Kidney capillary endothelial cell (primary cell): ENCODE measurements at places on chromosomes 12 and 14.

DNA sequence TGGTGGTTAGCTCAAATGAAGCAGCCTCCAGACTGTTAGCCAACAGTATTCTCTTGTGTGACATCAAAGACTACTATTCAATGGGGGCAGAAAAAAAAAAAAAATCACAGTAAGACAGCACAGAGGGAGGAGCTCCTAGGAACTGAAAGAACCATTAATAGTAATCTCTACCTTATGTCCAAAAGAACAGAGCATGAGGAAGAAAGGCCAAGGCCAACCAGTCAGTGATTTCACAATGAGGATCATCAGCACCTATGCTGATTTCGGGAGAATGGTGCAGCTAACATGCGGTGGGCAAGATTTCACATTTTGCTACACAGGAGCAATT is 66.3 kb upstream of the SOX5 start:
- no peak for DNase-seq

DNA sequence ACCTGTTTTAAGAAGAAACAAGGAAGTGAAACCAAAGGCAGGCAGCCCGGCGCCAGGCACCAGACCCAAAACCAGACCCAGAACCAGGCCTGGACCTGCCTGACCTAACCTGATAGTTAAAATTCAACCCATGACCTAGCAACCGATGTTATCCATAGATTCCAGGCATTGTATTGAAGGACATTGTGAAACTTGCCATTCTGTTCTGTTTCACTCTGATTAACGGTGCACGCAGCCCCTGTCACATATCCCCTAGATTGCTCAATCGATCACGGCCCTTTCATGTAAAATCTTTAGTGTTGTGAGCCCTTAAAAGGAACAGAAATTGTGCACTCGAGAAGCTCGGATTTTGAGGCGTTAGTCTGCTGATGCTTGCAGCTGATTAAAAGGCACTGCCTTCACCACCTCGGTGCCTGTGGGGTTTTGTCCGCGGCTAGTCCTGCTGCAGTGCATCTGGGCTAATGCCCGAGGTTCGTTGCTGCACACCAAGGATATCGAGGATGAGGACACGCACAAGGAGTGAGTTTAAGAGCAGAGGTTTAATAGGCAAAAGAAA is 262.5 kb upstream of the TMEM132C start:
- no peak for DNase-seq

DNA sequence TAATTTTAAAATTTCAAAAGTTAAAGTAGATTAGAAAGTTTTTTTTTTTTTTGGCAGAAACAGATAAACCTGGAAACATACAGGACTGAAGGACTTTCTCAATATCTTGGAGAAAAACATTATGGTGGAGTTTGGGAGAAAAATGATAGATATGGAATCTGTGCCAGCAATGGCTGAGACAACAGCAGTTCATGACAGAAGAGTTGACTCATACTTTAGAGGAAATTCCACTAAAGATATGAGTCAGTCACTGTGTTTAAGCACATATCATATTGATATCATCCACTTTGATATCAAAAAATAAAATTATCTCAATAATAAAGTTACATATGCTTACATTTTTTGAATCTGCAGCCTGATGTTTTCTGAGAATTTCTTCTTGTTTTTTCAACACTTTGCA is 193.9 kb upstream of the OR4E1 start:
- DNase-seq: peak; percentile 77

DNA sequence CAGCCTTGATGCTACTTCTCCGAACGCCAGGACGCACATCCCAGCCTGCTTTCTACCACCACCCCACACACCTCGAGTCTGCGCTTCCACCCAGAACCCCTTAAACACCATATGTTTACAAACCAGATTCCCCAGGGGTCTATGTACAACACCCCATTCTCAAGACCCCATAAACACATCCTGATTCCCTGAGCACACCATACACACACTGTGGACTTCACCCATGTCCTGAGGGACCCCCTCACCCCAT is 733 bp downstream of the TTC7B start:
- DNase-seq: no peak

DNA sequence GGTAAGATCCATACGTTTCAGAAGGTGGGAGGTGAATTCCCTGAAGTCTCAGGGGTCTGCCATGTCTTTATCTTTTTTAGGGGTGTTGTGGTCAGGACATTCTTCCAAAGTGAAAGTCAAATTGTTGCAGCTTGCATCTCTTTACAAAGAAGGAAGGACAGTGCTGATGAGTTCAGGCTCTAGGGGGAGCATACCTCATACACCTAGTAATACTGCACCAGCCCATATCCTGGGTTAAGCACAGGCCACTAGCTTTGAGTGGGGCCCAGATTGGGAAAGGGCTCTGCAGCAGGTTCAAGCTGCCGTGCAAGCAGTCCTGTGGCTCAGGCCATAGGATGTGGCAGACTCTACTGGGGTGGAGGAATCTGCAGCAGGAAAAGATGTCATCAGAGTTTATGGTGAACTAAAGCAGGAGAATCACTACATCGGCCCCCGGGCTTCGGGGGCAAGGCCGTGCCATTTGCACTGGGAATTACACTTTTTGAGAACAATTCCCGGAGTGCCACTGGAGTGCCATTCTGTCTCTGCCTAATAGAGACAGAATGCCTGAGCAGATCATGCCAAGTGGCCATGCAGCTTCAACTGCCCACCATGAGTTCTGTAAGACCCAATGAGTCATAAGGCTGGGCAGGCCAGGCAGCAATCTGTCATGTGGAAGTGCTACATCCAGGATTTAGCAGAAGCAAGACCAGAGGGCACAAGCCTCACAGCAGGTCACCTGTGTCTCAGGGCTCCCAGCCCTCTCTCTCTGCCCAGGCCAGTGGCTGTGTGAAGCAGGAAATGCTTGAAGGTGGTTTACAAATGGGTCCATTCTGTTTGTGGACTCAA is 32.3 kb downstream of the DIO3 start:
- no peak for DNase-seq

- no peak for DNase-seq
Observed at GRCh38 chr12:50707396-50707795, 56.5 kb upstream of the ATF1 start.

DNA sequence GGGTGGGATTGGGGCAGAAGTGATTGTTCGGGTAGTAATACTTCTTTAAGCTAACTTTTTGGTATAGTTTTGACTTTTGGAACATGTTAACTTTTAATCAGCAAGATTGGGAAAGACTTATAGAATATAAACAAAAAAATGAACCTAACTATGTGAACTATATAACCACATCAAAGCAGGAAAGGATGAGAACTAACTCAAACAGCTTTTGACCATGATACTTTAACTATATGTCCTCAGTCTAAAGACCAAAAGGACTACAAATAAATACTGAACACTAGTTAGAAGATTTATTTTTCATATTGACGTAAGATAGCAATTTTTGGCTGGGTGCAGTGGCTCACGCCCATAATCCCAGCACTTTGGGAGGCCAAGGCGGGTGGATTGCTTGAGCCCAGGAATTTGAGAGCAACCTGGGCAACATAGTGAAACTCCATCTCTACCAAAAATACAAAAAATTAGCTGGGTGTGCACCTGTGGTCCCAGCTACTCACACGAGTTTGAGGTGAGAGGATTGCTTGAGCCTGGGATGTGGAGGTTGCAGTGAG is 108.5 kb upstream of the ATF1 start:
- no peak for DNase-seq

DNA sequence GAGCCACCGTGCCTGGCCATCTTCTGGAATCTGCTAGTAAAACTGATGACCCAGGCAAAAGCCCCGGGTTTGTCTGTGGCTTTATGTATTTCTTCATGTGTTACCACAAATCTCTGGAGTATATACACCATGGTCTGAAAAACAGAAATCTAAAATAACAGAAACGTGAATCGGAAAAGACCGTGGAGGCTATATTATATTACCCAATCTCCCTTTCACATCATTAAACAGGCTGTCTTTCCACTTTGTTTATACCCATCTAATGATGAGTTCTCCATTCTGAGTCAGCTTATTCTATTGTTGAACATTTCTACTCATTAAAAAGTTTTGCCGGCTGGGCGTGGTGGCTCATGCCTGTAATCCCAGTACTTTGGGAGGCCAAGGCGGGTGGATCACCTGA is 9.5 kb upstream of the AJUBA start:
- no peak for DNase-seq

DNA sequence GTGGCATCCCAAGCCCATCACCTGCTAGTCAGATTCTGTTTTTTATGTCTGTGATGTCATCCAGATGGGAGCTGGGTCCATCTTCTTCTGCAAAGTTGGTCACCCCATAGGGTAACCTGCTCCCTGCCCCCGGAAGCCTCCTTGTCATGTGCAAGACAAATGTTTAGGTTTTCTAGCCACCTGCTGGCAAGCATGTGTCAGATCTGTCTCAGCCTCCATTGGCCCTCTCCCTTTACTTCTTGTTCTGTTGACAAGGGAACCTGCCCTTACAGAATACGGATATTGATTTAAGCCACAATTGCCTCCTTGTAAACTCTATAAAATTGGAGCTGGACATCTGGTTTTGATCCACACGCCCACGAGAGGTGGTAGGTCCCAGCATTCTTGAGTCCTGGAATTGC is 7.5 kb downstream of the NTF3 start:
- no peak for DNase-seq

DNA sequence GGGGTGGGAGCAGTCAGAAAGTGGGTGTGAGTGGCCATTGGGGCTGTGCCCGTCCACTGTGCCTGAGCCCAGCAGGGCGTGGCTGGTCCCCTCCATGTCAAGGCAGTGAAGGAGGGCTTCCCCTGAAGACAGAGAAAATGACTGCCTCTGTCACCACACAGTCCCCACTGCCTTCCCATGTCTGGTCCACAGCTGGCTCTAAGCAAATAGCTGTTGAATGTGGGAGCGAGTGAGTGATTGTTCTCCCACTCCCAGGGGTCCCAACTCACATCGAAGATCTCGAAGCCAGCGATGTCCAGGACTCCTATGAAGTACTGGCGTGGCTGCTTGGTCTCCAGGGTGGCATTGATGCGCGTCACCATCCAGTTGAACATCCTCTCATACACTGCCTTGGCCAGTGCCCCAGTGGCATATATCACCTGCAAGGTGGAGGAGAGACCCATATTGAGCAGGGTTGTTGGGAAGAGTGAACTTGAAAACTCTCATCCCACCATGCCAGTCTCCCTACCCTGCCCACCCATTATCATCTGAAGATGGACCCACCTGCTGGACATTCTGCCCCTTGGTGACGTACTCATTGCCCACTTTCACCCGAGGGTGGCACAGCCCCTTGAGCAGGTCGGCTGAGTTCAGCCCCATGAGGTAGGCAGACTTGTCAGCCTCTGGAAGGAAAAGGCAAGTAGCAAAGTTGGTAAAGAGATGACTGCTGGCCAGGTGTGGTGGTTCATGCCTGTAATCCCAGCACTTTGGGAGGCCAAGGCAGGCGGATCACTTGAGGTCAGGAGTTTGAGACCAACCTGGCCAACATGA is 6.6 kb downstream of the MYH7 start:
- no peak for DNase-seq

- peak; percentile 73 for DNase-seq
Observed at GRCh38 chr14:57362361-57362760, 28.0 kb upstream of the NAA30 start.

GRCh38 chr14:102523569-102524450 is 14.2 kb upstream of the ANKRD9 start:
- no peak for DNase-seq
